ENCODE measurements at places on chromosomes 3 and 15. TPM values are rescaled to one million over a fixed set of nuclear protein-coding genes. Genes with fewer than 3 reads are reported as not detected.

DNA sequence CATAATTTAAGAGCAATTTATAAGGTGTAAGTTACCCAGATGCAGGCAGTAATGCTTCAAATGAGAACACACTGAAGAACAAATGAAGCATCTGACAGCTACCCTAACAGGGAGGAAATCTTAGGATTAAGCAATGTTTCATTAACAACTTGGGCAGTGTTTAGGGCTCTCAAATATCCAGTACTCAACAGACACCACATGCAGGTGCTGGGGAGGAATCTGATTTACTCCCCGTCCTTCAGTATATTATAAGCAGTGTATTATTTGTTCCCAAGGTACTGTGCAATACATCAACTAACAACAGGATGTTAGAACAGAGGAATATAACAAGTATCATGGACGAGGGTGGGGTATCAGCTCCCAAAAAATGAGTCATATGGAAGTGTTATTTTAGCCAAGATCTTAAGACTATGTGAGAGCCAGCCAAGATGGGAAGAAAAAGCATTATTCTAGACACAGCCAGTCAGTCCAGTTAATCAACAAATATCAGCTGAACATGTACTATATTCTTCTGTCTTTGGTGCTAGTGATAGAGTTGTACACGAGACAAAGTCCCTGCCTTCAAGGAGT is 20.4 kb downstream of the BTBD1 start:
- DNase-seq = no peak
- no peaks in the 10 kb centered on the region for H3K27me3 ChIP-seq
- no peak overlapping the region for H3K27ac ChIP-seq
- H3K4me3 ChIP-seq = no peak overlapping the region
- H3K36me3 ChIP-seq = no peaks in the 10 kb centered on the region

- no peak overlapping the region for H3K4me3 ChIP-seq
- no peak overlapping the region for H3K27ac ChIP-seq
- H3K4me1 ChIP-seq = no peaks in the 10 kb centered on the region
- H3K36me3 ChIP-seq = no peaks in the 10 kb centered on the region
- no peak for DNase-seq
- H3K27me3 ChIP-seq = no peaks in the 10 kb centered on the region
These were observed 171.4 kb upstream of the ALCAM start for GRCh38 chr3:105195260-105195659.

- DNase-seq = peak; percentile 44
- H3K36me3 ChIP-seq = no peaks in the 10 kb centered on the region
- H3K27ac ChIP-seq = peak overlapping the region; percentile 17
- H3K4me1 ChIP-seq = peaks cover 78% of the 10 kb centered on the region
These were observed 33.8 kb downstream of the SLCO3A1 start for GRCh38 chr15:91887321-91887720.

DNA sequence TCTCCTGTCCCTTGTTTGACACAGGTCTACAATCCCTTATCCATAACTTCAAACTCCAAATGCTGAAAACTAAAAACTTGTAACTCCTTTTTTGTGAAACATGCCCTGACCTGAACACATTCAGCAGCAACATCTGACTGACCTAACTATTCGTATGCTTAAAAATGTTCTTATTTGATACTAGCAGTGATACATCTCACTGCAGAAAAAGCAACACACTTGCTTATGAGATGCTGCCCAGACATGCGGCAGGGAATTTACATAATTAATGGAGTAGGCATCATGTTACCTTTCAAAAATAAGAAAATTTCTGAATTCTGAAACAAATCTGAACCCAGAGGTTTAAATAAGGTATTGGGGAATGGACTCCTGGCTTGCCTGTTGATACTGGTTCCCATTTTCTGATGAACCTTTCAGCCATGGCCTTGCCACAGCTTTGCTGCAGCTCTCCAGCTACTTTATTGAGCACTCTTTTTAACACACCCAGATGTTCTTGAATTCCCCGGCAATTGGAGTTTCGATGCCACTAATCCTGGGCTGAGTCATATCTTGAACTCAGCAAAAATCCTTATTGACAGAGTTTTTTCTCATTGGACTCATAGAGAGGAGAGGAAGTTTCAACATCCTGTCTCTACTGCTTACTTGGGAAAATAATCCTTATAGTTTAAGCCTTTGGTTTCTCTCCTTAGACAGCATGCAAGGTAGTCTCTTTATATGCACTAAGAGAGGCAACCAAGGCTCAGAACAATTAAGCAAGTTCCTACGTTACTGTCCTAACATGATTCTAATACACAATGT is 296.6 kb upstream of the LMCD1 start:
- H3K27ac ChIP-seq = no peak overlapping the region
- H3K4me1 ChIP-seq = no peaks in the 10 kb centered on the region
- no peaks in the 10 kb centered on the region for H3K27me3 ChIP-seq
- DNase-seq = no peak
- H3K4me3 ChIP-seq = no peak overlapping the region

Gene CLEC3B
- 64.6 TPM for total RNA-seq

Gene LCMT2
- total RNA-seq = 5.2 TPM
